ENCODE measurements at places on chromosomes 4 and X.

DNA sequence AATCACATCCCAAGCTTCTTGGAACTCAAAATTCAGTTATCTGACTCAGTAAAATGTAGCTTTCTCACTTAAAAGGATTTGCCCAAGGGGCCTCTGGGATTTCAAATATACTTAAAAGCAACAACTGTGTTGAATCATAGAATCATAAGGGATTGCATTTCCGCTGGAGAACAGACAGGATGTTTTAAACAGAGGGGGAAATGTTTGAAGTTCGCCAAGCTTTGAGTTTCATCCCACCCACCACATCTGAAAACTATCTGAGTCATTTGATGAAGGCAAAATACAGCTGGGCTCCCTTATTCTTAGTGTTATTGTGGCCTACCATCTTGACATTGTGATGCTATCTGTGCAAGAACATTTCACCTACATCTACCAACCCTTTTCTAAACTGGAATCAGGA, 73.5 kb downstream of the PPP1R2C start:
- no peak for DNase-seq

DNA sequence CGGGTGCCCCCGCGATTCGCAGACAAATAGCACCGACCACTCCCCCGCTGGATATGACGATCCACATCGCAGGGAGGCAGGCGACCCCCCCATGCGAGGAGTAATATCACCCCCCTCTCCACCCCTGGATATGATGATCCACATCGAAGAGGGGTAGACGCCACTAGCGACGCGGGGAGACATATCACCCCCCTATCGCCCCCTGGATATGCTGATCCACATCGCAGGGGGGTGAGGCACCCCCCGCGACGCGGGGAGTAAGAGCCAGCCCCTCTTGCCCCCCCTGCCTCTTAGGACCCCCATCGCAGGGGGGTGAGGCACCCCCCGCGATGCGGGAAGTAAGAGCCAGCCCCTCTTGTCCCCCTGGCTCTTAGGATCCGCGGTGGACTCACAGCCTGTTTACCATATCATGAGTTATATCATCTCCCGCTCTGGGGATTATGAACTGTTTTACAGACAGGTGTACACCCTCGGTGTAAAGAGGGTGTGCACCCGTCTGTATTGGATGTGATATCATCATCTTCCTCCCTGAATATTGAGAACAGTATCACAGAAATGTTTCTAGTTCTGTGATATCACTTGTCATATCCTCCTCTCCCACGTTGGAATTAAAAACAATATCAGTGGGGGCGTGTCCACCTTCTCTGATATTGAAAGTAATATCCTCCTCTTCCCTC, 22.7 kb upstream of the DRD5 start:
- no peak for DNase-seq

DNA sequence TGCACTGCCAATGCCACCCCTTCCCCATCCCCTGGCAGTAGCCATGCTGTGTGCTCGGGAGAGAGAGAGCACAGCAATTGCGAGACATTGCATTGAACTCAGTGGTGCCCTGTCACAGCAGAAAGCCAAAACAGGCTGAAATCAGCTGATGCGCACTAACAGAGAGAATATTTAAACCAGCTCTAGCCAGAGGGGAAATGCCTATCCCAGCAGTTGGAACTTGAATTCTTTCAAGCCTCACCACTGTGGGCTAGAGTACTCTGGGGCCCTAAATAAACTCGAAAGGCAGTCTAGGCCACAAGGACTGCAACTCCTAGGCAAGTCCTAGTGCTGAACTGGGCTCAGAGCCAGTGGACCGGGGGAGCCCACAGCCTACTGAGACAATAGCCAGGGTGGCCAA, 17.7 kb upstream of the RP2 start:
- DNase-seq: no peak

- DNase-seq: no peak
Observed at GRCh38 chr4:114674080-114674479, 75.5 kb downstream of the UGT8 start.

DNA sequence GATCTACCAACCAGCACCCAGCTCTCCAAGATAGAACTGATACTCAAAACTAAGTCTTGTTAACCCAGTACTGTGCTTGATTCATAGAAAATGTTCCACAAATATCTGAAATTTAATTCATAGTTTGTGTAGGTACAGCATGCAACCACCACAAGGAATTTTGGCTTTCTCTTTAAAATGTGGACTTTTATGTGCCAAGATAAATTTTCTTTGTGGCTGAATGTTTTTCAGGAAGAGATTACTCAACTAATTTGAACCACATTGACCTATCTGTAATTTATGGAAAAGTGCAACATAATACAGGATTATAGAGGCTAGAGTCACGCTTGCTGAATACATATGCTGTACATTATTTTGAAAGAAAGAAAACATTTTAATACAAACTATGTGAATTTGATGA, 730.8 kb downstream of the IL1RAPL1 start:
- DNase-seq: no peak

- DNase-seq: no peak
Observed at GRCh38 chr4:153082322-153083301, 121.6 kb upstream of the TRIM2 start.

DNA sequence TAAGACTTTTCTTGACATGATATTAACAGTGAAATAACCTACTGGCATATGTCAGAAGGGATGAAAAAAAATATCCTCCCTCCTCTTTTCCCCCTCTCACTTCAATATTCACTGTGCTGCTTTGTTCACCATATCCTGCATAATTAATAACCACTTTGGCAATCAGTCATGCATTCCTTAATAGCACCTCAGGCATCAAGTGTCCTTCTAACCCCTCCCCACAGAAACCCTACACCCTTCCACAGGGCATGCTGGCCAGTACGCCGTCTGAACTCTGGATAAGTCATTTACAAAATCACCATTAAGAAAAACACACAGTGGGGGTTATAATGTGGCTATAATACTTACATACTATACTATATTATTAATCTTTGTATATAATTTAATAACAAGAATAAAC, 165.9 kb downstream of the PDGFC start:
- no peak for DNase-seq

- no peak for DNase-seq
Observed at GRCh38 chrX:8037593-8038348, 110.6 kb upstream of the PNPLA4 start.

GRCh38 chrX:72009731-72010130, 99.1 kb downstream of the NHSL2 start:
- no peak for DNase-seq

- no peak for DNase-seq
Observed at GRCh38 chrX:46204721-46205422, 340.3 kb downstream of the ZNF674 start.

GRCh38 chr4:75302648-75303047, 211.6 kb downstream of the RCHY1 start:
- DNase-seq: no peak

- DNase-seq: no peak
Observed at GRCh38 chr4:145828802-145829485, 109.7 kb downstream of the ZNF827 start.

GRCh38 chrX:151722241-151722846, 6.5 kb downstream of the FATE1 start:
- DNase-seq: no peak

- DNase-seq: no peak
Observed at GRCh38 chr4:122898370-122899150, 23.8 kb downstream of the NUDT6 start.

GRCh38 chr4:182855312-182855711, 61.9 kb downstream of the DCTD start:
- DNase-seq: no peak

DNA sequence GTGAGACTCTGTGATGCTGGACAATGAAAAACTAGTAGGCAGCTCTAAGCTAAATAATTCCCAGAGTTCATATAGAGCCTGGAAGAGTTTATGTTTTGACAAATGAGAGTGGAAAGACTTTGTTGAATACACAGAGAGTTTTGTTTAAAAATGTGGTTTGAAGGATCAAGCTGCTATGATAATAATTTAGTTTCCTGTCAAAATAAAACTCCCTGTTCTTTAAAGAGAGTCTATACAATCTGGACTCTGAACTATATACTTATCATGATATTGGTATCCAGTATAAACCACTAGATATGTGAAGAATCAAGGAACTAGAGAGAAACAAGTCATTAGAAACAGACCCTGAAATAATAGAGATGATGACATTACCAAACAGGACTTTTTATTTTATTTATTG, 158.6 kb downstream of the C4orf33 start:
- DNase-seq: no peak

DNA sequence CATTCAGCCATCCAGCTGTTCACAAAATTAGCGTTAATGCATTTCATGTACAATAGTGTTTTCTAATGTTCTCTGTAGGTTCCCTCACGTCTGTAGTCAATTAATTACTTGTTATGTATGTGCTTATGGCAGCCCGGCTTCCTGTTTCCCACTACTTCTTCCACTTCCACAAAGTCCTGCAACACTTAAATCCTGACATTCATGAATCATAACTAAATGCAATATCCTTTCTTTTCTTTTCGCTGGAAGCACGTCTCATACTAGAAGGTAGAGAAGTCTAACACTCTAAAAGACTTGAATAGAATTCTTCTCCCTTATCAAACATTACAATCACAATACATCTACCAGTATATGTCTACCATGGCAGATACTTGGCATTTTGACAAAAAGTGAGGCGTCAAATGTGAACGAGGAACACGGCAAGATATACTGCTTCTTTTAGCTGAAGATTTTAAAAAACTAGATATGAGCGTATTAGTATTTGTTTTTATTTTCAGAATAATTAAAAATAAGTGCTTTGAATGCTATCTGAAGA, 239.0 kb upstream of the DIAPH2 start:
- no peak for DNase-seq

DNA sequence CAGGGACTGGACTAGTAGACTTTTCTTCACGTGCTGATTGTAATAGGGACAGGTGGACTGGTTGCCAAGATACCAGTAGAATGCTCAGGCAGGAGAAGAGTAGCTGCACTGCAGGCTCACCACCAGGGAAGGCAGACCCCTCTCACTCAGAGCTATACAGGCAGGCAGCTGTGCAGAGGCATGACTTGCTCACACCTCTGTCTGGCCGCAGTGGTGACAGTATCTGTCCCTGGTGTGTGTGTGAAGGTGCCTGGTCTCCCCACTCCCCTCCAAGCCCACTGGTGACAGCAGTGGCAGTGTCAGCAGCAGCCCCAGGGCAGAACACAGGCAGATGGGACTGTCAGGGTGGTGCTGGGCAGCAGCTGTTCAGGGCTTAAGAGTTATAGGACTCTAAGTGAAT, 140.7 kb downstream of the RPS6KA6 start:
- no peak for DNase-seq

DNA sequence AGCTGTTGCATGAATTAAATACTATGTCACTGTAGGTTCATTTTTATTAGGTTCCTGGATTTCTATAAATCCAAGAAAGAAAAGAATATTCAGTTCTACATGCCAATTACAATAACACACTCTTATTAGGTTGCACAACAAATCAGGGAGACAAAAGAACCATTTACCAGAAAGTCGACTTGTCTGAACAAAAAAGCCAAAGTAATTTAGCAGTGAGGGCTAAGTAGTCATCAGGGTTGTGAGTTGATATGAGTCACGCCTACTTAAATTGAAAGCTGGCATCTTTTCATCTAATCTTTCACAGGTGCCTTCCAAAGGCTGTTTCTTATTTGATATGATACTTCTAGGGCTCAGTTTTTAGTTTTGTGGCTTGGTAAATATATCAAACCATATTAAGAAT, 25.4 kb upstream of the GNRHR start:
- no peak for DNase-seq

GRCh38 chrX:51697397-51697796, 12.9 kb upstream of the CENPVL1 start:
- DNase-seq: no peak

DNA sequence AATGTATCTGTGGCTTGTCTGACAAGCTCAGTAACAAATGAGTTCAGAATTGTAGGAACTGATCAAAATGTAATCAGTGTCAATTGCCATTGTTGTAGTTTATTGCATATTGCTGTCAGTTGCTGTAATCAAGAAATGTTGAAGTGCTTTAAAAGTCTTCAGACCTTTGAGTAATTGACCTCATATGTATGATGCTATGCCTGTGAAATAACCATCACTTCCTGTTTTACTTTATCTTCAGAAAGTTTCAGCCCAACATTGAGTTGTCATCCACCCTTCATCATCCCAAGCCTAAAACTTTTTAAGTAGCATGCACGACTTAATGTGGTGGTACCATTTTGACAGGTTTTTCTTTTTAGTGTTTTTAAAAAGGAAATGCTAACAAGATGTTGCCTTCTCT, 212.4 kb downstream of the ARHGAP10 start:
- no peak for DNase-seq

DNA sequence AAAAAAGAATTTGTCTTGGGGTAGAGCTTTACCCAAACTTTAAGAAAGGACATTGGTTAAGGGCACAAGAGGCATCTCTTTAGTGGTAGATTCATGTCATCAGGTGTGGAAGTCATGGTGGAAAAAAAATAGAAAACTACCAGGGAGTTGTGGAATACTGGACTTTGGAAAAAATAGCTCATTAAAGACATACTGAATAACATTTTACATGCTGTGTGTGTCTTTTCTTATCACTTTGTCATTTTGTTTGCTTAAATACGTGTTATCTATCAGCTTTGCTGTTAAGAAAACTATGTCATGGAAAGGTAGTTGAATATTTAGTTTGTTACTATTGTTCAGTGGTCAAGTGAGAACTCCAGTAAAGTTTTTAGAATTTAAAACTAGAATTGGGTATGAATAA, 147.0 kb downstream of the CCSER1 start:
- no peak for DNase-seq

- no peak for DNase-seq
Observed at GRCh38 chr4:186900984-186901383, 177.3 kb upstream of the FAT1 start.

DNA sequence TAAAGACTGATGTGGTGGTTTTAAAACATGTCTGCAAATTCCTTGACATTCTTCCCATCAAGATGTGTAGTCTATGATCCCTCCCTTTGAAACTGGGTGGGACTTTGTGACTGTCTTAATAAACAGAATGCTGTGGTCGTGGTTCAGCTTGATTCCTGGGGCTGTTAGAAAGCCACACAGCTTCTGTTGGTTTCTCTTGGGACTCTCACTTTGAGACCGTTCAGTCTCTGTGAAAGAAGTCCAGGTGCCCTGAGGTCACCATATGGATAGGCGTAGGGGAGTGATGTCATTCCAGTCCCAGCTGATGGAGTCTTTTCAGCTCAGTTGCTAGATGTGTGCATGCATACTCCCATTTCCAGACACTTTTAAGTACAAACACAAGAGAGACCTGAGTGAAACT, 216.6 kb downstream of the KDR start:
- DNase-seq: no peak

- no peak for DNase-seq
Observed at GRCh38 chr4:56804551-56804950, 16.9 kb downstream of the SPINK2 start.
